CD14-positive monocyte (primary cell): ENCODE measurements at places on chromosomes 6 and 20. TPM values are rescaled to one million over a fixed set of nuclear protein-coding genes. Genes with fewer than 3 reads are reported as not detected.

DNA sequence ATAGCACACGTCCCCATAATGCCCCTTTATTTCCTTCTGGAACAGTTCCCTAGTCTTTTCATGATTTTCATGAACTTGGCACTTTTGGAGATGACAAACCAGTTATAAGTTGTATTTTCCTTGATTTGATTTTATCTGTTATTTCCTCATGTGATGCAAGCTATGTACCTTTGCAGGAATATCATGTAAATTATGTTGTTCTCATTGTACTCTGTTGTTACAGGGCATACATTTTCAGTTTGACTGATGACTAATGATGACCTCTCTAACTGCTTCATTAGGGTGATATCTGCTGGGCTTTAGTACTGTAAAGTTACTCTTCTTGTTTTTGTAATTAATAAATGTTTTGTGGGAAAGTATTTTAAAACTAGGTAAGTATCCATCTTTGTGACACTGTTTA lies 147.3 kb downstream of the ZFAND3 start:
- peaks cover 10% of the 10 kb centered on the region for H3K36me3 ChIP-seq
- DNase-seq = no peak
- H3K27me3 ChIP-seq = no peaks in the 10 kb centered on the region
- H3K27ac ChIP-seq = no peak overlapping the region

The PROKR2 gene
- polyA plus RNA-seq = not detected

The ZSCAN31 gene
- 0.25 TPM for polyA plus RNA-seq

The NHSL1 gene
- 2.8 and 4.3 TPM in 2 replicates for polyA plus RNA-seq

- DNase-seq = no peak
- H3K4me3 ChIP-seq = no peak overlapping the region
- H3K36me3 ChIP-seq = peaks cover 33% of the 10 kb centered on the region
- no peaks in the 10 kb centered on the region for H3K27me3 ChIP-seq
Observed at GRCh38 chr20:49833483-49833882, 20.9 kb downstream of the SLC9A8 start.

GRCh38 chr20:9498322-9498721 lies 16.1 kb upstream of the LAMP5 start:
- H3K36me3 ChIP-seq = no peaks in the 10 kb centered on the region
- peak overlapping the region; percentile 50 for H3K27ac ChIP-seq
- peaks cover 58% of the 10 kb centered on the region for H3K4me1 ChIP-seq
- peak; percentile 85 for DNase-seq
- no peaks in the 10 kb centered on the region for H3K27me3 ChIP-seq

GRCh38 chr20:6299456-6299855 lies 176.6 kb upstream of the FERMT1 start:
- H3K36me3 ChIP-seq = no peaks in the 10 kb centered on the region
- DNase-seq = no peak
- no peak overlapping the region for H3K4me3 ChIP-seq

GRCh38 chr6:167410462-167410861 lies 85.6 kb downstream of the TTLL2 start:
- no peaks in the 10 kb centered on the region for H3K36me3 ChIP-seq
- H3K4me3 ChIP-seq = no peak overlapping the region
- no peak for DNase-seq
- no peaks in the 10 kb centered on the region for H3K27me3 ChIP-seq
- no peaks in the 10 kb centered on the region for H3K4me1 ChIP-seq
